Stimulated activated CD8-positive, alpha-beta memory T cell treated with anti-CD3 and anti-CD28 coated beads, Interleukin-2, amount 100 ng/mL, for 48 hours (primary cell): ENCODE measurements at places on chromosomes 4 and X.

DNA sequence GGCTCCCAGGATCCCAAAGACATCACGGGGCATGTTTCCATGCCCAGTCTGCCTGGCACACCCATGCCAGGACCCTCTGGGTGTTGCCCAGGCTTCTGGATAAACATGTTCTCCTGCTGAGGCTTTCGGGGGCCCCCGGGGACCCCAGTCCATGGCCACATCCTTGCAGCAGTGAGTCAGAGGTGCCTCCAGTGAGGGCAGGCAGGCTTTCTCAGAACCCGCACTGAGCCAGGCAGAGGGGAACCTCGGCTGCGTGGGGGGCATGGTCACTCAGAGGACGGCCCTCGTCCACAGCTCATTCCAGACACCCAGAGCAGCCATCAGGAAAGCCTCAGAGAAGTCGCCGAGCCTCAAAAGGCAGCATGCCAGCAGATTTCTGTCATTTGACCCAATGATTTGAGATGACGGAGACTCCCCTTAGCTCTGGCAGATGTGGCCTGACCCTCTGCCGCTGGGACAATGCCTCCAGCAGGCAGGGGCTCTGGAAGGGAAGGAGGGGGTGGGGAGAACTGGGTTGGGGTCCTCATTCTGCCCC, 54.8 kb downstream of the PPP2R2C start:
- DNase-seq, result no peak

DNA sequence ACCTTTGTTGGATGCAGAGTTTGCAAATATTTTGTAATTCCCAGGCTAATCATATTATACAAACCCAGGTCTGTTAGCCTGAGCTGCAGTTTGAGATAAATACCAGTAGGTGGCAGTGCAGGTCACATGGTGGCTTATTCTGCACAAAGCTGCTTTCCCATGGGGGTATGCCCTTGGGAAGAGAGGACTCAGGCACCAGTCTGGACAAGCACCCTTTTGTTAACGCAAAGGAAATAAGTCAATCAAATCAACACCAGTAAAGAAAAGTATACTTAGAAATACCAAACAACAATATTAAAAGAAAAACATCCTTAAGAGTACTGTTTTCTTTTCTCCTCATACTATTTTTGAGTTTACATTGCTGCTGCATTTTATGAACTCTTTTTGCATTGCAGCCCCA, 389.0 kb upstream of the ZFP42 start:
- no peak for DNase-seq

- DNase-seq, result no peak
Observed at GRCh38 chr4:151888367-151888866, 127.6 kb upstream of the GATB start.

DNA sequence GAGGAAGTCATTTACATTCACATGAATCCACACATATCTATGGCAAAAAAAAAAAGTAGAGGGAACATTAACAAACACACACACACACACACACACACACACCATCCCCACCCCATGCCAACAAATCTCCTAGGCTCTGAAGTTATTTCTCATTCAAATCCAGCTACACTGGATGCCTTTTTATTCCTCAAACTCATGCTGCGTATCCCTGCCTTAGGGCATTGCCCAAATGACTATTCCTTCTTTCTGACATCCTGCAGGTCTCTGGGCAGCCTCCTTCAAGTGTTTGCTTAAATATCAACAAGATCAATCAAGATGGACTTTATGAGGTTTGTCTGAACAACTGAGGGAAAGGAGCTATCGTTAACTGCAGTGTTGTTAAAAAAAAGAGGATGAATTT, 106.5 kb upstream of the FAM9A start:
- DNase-seq, result no peak

DNA sequence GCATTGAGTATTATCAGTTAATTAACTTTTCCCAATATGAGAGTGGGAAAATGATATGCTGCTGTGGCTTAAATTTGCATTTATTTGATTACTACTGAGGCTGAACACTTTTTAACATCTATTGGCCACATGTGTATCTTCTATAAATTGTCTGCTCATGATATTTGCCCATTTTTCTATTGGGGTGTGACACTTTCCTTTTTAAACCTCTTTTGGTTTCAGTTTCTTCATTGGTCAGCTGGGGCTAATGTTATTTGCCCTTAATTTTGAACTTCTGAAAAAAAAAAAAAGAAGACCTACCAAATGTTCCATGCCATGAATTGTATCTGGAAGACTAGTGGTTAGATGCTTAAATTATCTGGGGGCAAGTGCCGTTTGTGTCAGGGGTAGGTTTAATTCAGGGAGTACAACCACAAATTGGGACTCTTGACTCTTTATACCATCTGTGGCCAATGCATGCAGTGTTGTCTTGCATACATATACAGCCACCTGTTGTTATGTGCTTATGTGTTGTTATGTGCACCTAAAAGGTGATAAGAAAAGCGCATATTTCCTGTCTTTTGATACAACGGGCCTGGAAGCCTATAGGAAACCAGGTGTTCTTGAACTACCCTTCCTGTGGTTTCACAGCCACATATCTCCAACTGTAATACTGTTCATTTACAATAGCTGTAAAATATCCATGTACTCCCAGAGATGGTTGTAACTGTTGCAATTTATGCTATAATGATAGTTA, 49.0 kb downstream of the SH2D1A start:
- DNase-seq, result no peak
